ENCODE measurements at places on chromosomes 11 and 22. TPM values are rescaled to one million over a fixed set of nuclear protein-coding genes. Genes with fewer than 3 reads are reported as not detected.

GRCh38 chr11:107682572-107682971 lies 29.3 kb downstream of the SLN start:
- H3K4me3 ChIP-seq = no peak overlapping the region
- no peak overlapping the region for H3K27ac ChIP-seq
- H3K36me3 ChIP-seq = no peaks in the 10 kb centered on the region
- no peaks in the 10 kb centered on the region for H3K4me1 ChIP-seq
- no peaks in the 10 kb centered on the region for H3K27me3 ChIP-seq

GRCh38 chr22:18935889-18936529 lies at the start of gene PRODH:
Gene PRODH, minus strand, starts transcription at chr22:18936293. Its CDS starts 6 bp downstream, at chr22:18936287.
- no peak within 1 kb of the TSS for H3K4me3 ChIP-seq
- H3K27ac ChIP-seq = no peak within 1 kb of the TSS
- no peaks in the 10 kb centered on the region for H3K36me3 ChIP-seq

DNA sequence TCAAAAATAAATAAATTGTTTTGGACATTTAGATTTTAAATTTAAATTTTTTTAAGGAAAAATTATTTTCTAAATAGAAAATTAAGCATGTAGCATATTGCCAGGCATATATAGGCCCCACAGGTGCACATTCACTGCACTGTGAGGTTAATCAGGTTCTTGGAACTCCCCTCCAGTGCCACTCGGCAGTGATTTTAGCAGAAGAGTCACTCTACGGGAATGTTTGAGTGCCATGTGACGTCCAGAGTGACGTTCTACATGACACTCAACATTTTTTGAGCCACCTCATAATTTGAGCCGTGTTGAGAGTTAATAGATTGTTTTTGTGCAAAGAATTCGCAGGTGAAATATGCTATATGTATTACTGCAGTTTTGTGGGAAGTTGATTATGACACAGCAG lies 77.4 kb downstream of the SWAP70 start:
- no peak overlapping the region for H3K27ac ChIP-seq
- H3K36me3 ChIP-seq = peaks cover 21% of the 10 kb centered on the region
- no peak for DNase-seq
- peaks cover 2% of the 10 kb centered on the region for H3K4me1 ChIP-seq

- no peaks in the 10 kb centered on the region for H3K4me1 ChIP-seq
- H3K27ac ChIP-seq = no peak overlapping the region
- no peak overlapping the region for H3K4me3 ChIP-seq
- no peaks in the 10 kb centered on the region for H3K27me3 ChIP-seq
- no peaks in the 10 kb centered on the region for H3K36me3 ChIP-seq
- no peak for DNase-seq
Observed at GRCh38 chr11:112886434-112887370, 74.5 kb upstream of the NCAM1 start.

DNA sequence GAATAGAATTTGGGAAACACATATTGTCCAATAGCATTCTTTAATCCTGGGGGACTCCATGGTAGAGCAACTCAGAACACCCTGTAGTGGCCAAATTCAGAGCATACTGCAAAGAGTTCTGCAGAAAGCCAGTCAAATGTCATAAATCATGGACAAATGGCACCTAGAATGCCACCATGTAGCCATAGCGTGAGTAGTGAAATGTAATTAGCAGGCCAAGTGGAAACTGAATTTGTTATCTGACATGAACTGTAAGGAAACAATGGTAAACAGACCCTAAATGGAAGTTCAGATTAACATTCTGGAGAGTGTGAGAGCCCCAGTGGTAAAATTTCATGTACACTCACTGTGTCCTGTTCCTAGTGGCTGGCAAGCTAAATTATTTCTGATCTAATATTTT lies 7.0 kb upstream of the PRSS23 start:
- no peaks in the 10 kb centered on the region for H3K36me3 ChIP-seq
- DNase-seq = no peak
- H3K4me3 ChIP-seq = no peak overlapping the region
- H3K4me1 ChIP-seq = no peaks in the 10 kb centered on the region
- H3K27ac ChIP-seq = no peak overlapping the region

The ZBED4 gene
- total RNA-seq = 20.6 TPM

DNA sequence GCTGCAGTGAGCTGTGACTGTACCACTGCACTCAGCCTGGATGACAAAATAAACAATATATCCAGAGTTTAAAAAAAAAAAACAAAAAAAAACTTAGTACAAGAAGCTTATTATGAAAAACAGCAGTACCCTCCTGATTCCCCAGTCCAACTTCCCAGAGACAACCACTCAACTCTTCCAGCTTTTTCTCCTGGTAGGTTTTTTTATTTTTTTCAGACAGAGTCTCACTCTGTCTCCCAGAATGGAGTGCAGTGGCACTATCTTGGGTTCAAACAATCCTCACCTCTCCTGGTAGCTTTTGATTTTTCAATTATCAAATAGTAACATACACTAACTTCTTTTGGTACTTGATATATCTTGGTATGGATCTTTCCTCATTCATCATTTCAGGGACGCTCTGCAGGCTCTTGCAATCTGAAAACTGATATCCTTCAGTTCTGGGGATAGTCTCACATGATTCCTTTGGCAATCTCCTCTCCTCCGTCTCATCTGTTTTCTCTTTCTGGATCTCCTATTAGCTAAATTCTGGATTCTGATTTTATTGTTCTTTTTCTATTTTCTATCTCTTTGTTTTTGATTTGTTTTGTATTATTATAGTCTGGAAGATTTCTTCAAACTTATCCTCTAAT lies 44.9 kb downstream of the ALG9 start:
- DNase-seq = no peak
- peaks cover 23% of the 10 kb centered on the region for H3K4me1 ChIP-seq
- H3K4me3 ChIP-seq = no peak overlapping the region

- no peak overlapping the region for H3K27ac ChIP-seq
- DNase-seq = no peak
- H3K4me1 ChIP-seq = peaks cover 3% of the 10 kb centered on the region
- no peaks in the 10 kb centered on the region for H3K36me3 ChIP-seq
- no peaks in the 10 kb centered on the region for H3K27me3 ChIP-seq
- H3K4me3 ChIP-seq = no peak overlapping the region
Observed at GRCh38 chr22:46620588-46621242, 529 bp downstream of the GRAMD4 start.

The SERPING1 gene
- 0.68 TPM for total RNA-seq

The OR6T1 gene
- total RNA-seq = not detected

The RASGRP2 gene
- total RNA-seq = 3.5 TPM

DNA sequence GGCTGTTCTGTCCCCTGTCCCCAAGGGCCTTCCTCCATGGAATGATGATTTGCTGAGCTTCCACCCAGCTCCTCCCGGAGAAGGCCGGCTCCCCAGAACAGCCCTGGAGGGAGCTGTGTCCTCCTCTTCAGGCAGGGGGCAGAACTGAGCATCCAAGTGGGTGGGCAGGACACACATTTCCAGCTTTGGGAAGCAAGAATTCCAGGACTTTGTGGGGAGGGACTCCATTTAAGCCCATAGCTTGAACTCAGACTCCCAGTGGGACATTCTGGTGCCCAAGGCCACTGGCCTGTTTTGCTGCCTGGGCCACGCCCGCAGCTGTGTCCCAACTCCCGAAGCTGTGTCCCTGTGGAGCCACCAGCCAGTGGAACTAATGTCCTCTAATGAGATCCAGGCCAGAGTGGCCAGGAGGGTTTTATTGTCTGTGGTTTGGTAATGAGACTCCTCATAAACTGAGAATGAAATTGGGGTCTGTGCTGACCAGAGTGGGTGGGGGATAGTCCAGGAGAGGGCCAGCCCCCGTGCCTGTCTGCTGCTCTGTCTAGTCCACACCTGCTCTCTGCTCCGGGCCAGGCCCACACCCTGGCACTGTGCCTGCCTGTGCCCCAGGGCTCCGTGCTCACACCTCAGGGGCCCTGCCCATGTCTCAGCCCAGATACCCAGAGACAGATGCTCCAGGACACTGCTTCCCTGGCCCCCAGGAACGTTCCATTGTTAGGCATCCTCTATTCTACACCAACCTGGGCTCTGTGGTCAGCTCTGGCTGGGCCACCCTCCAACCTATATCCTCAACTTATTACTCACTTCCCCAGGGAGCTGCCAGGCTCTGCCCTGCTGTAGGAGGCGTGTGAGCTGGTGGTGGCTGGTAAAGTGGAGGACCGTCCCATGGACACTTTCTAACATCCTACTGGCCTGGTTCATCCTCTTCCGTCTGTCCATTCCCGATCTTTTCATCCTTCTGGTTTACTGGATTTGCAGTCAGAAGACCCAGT lies 7.6 kb downstream of the NECTIN1 start:
- no peaks in the 10 kb centered on the region for H3K4me1 ChIP-seq
- no peaks in the 10 kb centered on the region for H3K27me3 ChIP-seq
- H3K36me3 ChIP-seq = no peaks in the 10 kb centered on the region
- no peak overlapping the region for H3K4me3 ChIP-seq
- no peak overlapping the region for H3K27ac ChIP-seq
- DNase-seq = no peak

GRCh38 chr11:43315966-43316365 lies 4.2 kb downstream of the API5 start:
- peak overlapping the region; percentile 14 for H3K4me3 ChIP-seq
- peaks cover 9% of the 10 kb centered on the region for H3K36me3 ChIP-seq
- peak overlapping the region; percentile 29 for H3K27ac ChIP-seq
- H3K4me1 ChIP-seq = peaks cover 40% of the 10 kb centered on the region

The APIP gene
- total RNA-seq = 38.3 TPM

The ME3 gene
- total RNA-seq = 4.8 TPM

DNA sequence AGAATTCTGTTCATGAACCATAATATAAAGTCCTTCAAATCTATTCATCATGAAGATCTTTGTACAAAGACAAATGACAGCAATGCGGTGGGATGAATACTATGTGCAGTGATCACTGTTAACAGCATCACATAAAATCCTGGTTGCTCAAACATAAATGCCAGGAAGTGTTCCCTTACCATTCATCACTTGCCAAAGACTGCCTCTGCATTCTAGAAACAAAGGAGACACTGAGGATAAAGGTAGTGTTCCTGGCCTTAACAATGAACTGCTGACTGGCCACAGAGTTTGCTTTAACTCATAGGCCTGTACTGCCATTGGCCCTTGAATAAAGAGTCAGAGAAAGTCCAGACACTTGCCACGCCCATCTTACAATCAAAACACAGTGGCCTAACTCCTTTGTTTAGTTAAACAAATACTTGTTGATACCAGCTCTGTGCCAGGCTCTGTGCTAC lies 29.5 kb downstream of the C2CD3 start:
- no peak overlapping the region for H3K4me3 ChIP-seq
- DNase-seq = no peak

GRCh38 chr11:129929721-129930120 lies 34.3 kb upstream of the NFRKB start:
- peaks cover 8% of the 10 kb centered on the region for H3K36me3 ChIP-seq
- H3K27ac ChIP-seq = no peak overlapping the region
- no peak for DNase-seq
- no peaks in the 10 kb centered on the region for H3K4me1 ChIP-seq

GRCh38 chr11:122714004-122714403 lies 58.5 kb downstream of the UBASH3B start:
- no peak for DNase-seq
- no peak overlapping the region for H3K4me3 ChIP-seq
- peaks cover 16% of the 10 kb centered on the region for H3K36me3 ChIP-seq
- peaks cover 65% of the 10 kb centered on the region for H3K4me1 ChIP-seq

DNA sequence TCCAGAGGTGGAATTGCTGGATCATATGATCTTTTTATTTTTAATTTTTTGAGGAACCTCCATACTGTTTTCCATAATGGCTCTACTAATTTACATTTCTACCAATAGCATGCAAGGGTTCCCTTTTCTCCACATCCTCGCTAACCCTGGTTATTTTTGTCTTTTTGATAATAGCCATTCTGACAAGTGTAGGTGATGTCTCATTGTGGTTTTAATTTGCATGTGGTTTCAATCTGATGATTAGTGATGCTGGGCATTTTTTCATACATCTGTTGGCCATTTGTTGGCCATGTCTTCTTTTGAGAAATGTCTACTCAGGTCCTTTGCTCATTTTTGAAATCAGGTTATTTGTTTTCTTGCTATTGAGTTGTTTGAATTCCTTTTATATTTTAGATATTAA lies 15.4 kb upstream of the OR4D5 start:
- DNase-seq = no peak
- no peak overlapping the region for H3K4me3 ChIP-seq
- no peaks in the 10 kb centered on the region for H3K4me1 ChIP-seq
- H3K27me3 ChIP-seq = peaks cover 2% of the 10 kb centered on the region

GRCh38 chr11:2519862-2520735 lies 75.3 kb downstream of the KCNQ1 start:
- no peak overlapping the region for H3K4me3 ChIP-seq
- H3K27me3 ChIP-seq = no peaks in the 10 kb centered on the region
- no peak overlapping the region for H3K27ac ChIP-seq
- H3K36me3 ChIP-seq = no peaks in the 10 kb centered on the region
- no peaks in the 10 kb centered on the region for H3K4me1 ChIP-seq

DNA sequence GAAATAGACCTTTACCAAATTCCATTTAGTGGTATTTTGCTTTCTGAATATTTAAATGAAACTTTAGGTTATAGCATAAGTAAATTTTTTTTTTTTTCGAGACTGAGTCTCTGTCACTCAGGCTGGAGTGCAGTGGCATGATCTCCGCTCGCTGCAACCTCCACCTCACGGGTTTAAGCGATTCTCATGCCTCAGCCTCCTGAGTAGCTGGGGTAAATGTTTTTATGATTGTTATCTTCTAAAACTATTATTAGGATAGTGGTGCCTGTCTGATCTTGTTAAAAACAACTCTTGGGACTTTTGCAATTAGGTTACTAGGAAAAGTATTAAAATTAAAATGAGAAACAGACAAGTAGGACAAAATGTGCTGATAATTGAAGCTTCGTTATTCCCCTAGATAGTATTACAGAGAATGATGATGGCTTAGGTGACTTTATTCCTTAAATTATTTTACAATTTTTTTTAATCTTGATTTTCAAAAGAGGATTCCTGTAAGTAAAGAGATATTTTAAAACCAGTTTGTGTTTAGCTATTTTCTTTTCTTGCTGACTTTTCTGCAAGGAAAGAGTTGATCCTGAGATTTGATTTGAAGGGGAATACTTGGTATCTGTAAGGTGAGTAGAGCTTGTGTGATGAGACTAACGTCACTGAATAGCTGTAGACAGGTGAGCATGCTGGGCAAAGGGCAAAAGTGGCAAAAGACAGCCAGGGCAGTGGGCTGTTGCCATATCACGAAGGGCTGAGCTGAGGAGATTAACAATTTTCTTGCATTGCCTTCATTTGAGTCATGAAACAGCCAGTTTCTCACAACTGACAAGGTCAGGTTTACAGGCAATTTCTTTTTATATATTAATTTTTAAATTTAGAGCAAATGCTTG lies 20.8 kb downstream of the CRKL start:
- no peak overlapping the region for H3K4me3 ChIP-seq
- no peak for DNase-seq
- peaks cover 57% of the 10 kb centered on the region for H3K36me3 ChIP-seq
- H3K27me3 ChIP-seq = no peaks in the 10 kb centered on the region

The SEC14L2 gene
- 9.1 TPM for total RNA-seq
